Activated CD4-positive, alpha-beta T cell treated with anti-CD3 and anti-CD28 coated beads, Interleukin-2, Interleukin-6, amounts not matched to agents 100 ng/mL and 50 ng/mL, durations not matched to agents 16 hours and 8 hours (primary cell): ENCODE measurements at places on chromosomes 5 and 9.

DNA sequence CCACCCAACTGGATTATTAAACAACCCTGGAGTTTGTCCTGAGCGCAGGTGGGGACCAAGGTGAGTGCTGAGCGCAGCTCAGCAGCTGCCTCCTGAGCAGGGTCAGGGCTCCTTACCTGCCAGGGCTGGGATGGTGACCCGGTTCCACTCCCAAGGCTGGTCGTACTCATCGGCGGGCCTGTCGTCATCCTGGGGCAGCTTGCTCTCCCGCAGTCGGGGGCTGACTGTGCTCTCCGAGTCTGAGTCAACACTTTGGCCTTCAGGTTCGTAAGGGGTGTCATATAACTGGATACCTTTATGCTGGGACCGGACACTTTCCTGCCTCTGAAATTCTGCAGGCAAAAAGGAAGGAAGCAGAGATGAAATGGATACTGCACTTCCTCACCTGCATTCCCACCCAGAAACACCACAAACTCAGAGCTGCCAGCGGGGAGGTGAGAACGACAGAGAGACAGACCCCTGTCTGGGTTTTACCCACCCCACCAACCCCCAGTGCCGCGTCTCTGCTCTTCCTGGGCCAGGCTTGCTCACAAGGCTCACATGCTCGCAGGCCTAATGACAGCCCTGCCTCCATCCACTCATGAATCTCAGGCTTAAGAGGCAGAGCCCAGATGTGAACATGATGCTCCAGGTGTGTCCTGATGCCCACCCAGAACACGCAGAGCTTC lies 70.7 kb upstream of the SLC25A51 start:
- DNase-seq = no peak

DNA sequence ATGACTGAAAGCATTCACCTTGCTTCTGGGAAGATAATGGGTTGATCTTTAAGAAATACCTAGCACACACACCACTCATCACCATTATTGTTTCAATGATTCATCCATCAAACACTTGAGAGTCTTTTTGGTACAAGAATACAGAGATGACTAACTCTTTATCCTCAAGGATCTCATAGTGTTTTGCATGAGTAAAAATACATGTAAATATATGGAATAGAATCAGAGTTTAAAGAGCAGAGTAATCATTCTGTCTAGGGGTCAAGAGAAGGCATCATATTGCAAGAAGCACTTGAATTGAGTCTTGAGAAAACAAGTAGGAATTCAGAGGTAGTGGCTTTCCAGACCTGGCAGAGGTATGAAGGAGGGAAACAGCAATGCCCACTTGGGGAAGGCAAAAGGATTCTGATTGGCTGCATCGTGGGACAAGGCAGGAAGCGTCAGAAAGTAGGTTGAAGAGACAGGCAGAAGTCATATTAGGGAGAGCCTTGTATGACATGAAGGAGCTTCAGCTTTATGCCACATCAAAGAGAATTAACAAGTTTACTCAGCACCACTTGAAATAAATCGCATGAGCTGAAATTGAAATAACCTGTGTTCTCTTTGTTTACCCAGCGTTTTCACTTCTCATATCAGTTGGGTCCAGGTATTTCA lies 542.5 kb downstream of the TLE1 start:
- no peak for DNase-seq

- no peak for DNase-seq
Observed at GRCh38 chr5:1131191-1131621, 19.3 kb upstream of the SLC12A7 start.

- no peak for DNase-seq
Observed at GRCh38 chr5:73154208-73155006, 18.6 kb upstream of the TMEM174 start.

DNA sequence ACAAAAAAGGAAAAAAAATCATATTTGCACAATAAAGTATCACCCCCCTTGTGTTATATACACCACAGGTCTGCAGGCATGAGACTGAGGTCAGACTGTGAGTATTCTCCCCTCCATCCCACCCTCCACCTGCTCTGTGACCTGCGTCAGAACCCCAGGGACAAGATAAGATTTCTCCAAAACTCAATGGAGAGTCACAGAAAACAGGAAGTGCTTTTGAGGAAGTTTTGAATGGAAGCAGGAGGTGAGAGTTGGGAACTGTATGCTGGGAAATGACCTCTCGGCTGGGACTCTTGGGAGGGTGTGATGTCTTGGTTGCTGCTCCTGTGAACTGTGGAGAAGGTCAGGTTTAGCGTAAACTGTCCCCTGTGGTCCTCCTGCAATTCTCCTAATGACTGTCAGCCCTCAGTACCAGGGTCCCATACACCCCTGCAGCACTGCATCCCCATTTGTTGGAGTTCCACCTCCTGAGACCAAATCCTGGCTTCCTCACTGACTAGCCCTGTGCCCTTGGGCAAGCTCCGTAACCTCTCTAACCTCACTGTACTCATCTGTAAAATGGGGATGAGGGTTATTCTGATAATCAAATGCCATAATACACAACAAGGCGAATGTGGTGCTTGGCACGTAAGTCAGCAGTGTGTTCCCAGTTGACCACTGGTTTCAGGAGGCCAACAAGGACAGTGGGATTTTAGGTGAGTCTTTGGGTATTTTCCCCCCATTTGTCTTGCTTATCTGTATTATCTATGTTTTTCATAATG lies 6.9 kb upstream of the CTSL start:
- no peak for DNase-seq

- DNase-seq = no peak
Observed at GRCh38 chr9:93218161-93218560, 34.2 kb downstream of the WNK2 start.

GRCh38 chr9:126797903-126798302 lies 6.9 kb upstream of the ZBTB43 start:
- DNase-seq = no peak
